ENCODE measurements at places on chromosomes 2 and 18.

GRCh38 chr2:184113696-184114403 is 484.5 kb upstream of the ZNF804A start:
- DNase-seq: no peak

DNA sequence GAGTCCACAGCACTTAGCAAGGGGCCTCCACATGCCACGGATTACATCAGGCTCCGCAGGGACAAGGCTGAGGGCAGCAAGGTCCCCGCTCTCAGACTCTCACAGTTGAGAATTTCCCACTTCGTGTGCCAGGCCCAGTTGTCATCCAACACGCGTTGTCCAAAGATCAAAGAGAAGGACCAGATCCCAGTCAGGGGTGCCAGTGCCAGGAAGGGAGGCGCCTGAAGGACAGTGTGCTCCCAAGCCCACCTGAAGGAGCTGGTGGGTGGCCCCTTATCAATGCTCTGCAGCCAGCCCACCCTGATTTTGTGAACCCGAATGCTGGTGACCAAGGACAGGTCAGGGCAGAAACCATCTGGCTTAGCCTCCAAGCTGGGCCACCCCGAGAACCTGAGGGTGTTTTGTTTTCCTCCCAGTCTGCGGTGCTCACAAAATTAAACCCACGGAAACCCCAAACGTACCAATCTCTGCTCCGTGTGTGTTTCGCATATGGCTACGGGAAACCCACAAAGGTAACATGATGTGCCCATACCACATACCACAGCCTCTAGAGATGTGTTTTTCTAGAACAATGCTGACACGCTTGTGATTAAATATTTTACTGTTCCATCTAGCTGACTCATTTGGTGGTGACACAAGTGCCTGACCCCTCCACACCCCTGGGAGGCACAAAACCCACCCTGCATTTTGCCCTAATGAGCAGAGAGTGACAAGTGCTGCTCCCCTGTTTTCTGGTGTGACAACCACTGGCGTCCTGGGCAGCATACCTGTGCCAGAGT is 24.5 kb downstream of the CRACDL start:
- DNase-seq: no peak

- no peak for DNase-seq
Measured at GRCh38 chr2:62586981-62587380, 81.0 kb upstream of the TMEM17 start.

DNA sequence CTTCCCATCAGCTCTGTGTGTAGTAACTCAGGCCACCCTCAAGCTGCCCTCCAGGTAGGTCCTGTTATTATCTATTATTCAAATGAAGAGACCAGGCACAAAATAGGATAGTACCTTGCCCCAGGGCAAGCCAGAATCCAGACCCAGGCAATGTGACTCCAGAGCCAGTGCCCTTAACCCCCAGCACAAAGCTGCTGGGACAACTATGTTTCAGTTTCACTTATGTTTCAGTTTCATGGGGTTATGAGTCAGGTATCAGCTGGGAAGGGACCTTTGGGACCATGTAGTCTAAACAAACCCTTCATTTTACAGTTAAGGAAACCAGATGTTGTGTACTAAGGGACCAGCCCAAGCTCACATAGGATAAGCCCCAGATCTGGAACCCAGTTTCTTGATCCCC is 10.0 kb downstream of the HK2 start:
- DNase-seq: no peak

- DNase-seq: no peak
Measured at GRCh38 chr2:43594875-43595274, 963 bp downstream of the THADA start.

DNA sequence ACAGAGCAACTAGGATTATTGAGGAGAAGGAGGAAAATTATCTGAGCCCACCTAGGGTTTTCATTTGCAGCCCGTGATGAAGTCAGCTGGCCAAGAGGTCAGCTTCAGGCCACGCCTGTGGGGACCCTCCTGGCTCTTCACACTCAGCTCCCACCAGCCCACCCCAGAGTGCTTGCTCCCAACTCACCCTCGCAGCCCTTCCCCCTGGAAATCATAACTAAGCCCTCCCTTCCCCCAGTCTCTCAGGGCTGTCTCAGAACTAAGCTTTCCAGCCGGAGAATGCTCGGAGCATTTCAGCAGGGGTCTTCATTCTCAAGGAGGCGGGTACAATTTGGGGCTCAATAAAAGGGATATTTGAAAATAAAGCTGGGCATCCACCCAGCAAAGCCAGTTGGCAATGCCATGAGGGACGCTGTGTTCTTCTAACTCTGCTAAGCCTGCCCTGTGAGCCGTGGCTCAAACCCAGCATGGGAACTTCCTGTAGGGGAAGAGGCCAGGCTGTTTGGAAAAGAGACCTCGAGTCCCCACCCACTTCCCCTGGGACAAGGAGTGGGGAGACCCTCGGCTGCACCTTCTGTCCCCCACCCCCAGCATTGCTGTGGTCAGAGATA is 194.9 kb downstream of the CTIF start:
- DNase-seq: no peak

GRCh38 chr2:41736586-41736985 is 311.2 kb upstream of the PKDCC start:
- no peak for DNase-seq

- no peak for DNase-seq
Measured at GRCh38 chr18:2139691-2140090, 431.6 kb downstream of the METTL4 start.

- DNase-seq: no peak
Measured at GRCh38 chr2:63310614-63311013, 260.0 kb downstream of the OTX1 start.

DNA sequence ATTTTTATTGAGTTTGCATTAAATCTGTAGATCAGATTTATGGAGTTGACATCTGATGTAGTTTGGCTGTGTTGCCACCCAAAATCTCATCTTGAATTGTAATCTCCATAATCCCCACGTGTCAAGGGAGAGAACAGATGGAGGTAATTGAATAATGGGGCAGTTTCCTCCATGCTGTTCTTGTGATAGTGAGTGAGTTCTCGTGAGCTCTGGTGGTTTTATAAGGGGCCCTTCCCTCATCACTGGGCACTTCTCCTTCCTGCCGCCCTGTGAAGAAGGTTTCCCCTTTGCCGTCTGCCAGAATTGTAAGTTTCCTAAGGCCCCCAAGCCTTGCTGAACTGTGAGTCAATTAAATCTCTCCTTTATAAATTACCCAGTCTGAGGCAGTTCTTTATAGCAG is 32.2 kb downstream of the ZC3H15 start:
- DNase-seq: no peak

DNA sequence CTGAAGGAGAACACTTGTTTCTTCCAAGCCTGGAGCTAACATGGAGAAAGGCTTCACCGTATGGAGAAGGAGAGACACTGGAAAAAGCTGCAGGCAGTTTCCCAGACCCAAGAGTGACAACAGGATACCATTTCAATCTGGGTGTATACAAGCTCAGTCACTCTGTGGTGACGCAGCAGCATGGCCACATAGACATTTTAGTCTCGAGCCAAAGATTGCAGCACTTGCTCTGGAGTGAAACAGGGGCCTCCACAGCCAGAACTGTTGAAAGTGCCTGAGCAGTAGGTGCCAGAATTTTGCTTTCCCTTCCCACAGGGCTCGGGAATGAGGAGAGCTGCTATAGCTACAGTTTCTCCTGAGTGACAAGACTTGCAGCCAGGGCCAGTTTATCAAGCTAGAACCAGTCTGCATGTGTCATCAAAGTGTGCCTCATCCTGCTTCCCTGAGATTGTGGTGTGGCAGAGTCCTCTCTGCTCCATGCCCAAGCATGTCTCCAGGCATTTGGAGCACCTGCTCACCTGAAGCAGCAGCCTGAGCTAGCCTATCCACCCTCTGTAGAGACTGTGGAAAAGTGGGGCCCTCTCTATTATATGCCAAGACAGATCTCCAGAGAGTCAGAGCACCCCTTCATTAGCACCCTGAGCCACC is 234.6 kb upstream of the CDH19 start:
- DNase-seq: no peak

- DNase-seq: no peak
Measured at GRCh38 chr2:67782443-67782842, 280.4 kb downstream of the C1D start.

DNA sequence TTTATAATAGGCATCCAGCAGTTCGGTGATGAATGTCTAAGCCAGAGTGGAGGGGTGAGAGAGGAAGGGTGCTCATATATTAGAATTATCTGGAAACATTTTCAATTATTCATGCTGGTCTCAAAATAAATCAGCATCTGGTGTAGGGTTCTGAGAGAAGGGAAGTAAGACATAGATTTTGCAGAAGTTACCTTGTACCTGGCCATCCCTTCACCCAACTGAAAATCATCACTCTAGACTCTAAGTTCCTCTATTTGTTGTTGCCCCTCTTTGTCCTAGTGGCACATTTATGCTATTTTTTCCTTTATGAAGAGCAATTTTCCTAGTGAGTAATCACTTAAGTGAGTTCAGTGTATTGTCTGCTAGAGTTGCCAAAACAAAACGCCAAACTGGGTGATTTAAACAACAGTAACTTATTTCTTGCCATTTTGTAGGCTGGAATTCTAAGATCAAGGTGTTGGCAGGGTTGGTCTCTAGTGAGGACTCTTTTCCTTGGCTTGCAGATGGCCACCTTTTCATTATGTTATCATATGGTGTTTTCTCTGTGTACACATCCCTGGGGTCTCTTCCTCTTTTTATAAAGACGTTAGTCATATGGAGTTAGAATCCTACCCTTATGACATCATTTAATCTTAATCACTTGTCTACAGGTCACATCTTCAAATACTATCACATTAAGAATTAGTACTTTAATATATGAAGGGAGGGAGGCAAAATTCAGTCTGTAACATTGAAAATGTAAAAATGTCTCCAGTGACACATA is 129.9 kb upstream of the KLHL14 start:
- no peak for DNase-seq

DNA sequence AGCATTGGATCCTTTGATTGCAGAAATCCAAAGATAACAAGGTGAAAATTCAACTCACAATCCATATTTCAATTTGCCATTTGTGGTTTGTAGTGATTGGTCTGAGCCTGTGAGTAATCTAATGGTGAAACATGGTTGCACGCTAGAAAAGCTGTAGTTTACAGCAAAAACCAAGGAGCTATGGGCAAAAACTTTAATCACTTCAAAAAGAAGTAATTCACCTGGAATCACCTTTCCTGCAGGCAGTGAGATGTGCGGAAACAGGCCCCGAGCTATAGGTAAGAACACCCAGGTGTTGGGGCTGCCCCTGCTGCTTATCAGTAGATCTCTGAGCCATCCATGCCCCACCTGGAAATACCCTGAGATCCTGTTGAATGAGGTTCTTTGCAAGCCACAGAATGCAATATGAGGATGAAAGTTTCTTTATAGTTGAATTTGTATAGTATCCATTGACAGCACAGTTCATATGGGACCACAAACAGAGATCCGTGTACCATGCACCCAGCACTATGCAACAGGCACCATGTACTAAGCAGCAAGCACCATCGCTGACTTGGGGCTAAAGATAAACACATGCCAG is 208.2 kb downstream of the SPP2 start:
- no peak for DNase-seq
